ENCODE measurements at places on chromosomes 2 and 18. TPM values are rescaled to one million over a fixed set of nuclear protein-coding genes. Genes with fewer than 3 reads are reported as not detected.

TMEM169 gene
- total RNA-seq = 2.0 TPM

GALR1 gene
- total RNA-seq = not detected

DOK6 gene
- 15.1 TPM for total RNA-seq

UGT1A7 gene
- total RNA-seq = 0.12 TPM

SCN2A gene
- total RNA-seq = 1.9 TPM

Measured in chondrocyte (in vitro differentiated cells).